ENCODE measurements at places on chromosomes 4 and X.

DNA sequence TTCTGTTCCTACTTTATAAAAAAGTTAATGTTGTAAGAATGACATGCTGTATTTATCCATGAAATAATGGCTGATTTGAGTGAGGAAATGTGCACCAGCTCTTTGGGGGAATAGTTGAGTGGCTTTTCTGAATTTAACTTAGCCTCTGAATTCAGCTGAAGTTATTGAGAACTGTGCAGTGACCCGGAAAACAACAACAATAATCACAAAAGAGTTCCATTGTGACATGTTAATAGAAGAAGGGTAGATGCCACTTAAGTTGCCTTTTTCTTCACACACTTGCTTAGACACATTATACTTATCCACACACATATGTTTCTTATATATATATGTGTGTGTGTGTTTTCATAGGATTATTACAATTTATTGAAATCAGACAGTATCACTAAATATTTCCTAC, 301.2 kb downstream of the BMPR1B start:
- DNase-seq = no peak

- DNase-seq = no peak
Measured at GRCh38 chr4:177351622-177352244, 42.1 kb downstream of the NEIL3 start.

- DNase-seq = no peak
Measured at GRCh38 chr4:6333301-6334202, 63.9 kb downstream of the WFS1 start.

DNA sequence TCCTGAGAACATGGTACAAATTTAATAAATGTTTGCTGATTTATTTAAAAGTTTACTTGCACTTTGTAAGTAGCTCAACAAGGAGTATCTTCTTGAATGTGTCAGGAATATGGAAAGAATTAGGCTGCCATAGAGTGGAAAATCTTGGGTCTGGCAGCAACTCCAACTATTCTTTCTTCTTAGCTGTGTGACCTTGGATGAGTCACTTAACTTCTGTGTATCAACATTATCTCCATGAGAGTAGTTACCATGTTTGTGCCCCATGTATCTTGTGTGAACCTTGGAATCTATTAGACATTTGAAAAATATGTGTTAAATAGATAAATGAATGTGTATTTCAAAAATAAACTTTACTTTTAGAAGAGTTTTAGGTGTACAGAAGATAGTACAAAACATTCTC, 348.8 kb downstream of the GBA3 start:
- no peak for DNase-seq

GRCh38 chrX:101203761-101204351, 15.7 kb upstream of the DRP2 start:
- no peak for DNase-seq

DNA sequence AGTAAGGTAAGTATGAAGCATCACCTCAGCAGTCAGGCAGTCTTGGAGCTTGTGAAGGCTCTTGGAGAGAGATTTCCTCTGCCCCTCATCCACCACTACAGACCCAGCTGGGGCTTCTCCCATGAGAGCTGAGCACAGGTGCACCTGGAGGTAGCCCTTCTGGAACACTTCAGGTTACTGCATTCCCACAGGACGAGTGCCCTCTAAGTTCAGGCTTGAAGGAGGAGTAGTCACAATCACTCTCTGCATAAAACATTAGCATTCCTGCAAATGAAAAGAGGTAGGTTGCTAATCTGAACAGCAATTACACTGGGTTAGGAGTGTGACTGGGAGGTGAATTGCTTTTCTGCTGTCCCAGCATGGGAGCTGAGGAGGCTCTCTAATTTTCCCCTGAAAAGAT, 308.8 kb downstream of the TEX13C start:
- DNase-seq = no peak

GRCh38 chrX:23483396-23483795, 148.7 kb downstream of the PTCHD1 start:
- no peak for DNase-seq

- no peak for DNase-seq
Measured at GRCh38 chr4:27248829-27249228, 388.2 kb downstream of the STIM2 start.

DNA sequence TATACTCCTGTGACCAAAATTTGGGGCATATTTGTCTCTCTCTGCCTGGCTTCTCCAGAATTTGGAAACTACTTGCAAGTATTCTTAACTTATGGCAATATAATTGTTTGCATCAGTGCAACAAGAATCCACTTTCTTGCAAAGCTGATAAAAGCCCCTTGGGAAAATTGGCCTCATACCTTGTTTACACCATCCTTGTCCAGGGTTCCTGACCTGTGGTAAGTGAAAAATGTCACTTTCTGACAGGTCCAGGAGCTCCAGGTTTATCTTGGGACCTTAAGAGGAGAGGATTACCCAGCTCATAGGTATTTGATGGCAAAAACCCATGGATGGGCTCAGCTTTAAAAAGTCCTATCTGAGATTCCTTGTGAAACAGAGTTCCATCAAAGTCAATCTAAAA, 29.3 kb upstream of the CXCL13 start:
- no peak for DNase-seq

- no peak for DNase-seq
Measured at GRCh38 chr4:144562019-144562705, 83.8 kb upstream of the HHIP start.

GRCh38 chr4:114249561-114249960, 270.1 kb upstream of the ARSJ start:
- DNase-seq = no peak

DNA sequence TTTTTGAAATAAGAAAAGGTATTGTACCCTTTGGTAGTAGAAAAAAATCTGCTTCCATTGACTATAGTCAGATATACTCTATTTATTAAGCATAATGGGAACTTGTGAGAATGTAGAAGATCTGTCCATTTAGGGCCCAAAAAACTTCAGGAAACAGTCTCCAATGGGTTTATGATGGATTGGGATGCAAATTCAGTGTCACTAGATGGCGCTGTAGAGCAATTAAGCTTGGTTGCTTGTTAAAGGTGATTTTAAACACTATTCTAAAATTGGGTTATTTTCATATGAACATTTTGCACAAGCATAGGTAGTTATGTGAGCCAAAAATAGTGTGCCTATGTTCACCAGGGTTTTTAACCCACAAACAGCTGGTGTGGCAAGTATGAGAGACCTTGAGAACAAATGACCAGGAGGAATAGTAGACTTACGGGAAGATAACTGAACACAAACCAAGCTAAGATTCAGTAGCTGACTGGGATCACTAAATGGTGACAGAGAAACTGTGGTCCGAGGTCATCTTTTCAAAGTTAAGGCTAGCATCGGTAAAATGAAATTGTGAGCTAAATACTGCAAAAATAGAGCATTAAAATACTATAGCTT, 80.3 kb upstream of the LSM6 start:
- peak; percentile 28 for DNase-seq

DNA sequence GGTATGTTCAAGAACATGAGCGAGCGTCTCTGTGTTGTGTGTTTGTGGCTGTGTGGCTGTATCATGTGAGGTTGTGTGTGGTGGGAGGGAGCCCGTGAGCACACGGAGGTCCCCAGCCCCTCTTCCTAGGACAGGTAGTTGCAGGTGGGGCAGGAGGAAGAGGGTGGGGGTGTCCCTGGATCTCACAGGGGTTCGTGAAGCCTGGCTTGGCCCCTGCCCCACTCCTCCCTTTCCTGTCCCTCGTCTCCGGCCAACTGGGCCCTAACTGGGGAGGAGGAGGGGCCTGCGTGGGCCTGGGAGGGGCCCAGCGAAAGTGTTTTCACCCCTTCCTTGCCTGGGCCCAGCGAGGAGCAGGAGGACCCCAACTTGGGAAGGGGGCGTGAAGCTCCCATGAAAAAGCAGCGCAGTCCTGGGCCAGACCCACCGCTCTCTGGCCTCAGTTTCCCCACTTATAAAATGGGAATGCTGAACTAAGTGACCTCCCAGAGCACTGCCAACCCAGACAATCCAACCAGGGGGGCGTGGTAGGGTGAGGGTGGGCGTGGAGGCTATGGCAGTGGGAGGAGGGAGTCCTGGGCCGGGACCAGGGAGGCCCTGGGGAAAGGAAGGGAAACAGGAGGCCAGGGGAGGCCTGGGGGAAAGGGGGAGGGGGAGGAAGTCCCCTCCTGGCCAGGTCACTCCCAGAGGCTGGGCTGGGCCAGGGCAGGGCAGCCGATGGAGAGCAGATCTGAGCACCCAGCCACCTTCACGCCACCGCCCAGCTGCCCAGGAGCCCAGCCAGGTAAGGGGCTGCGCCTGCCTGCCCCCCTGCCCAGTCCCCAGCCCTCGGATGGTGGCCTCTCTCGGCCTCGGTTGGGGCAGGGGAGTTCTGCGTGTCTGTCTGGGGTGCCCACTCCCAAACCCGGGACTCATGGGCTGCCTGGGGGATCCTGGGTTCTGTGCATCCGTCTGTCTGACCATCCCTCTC, at the start of gene AVPR2:
Gene AVPR2, plus strand, starts transcription at position 683 of the 967 bp plus-strand sequence. CDS start 473 bp downstream, outside the sequence.
- DNase-seq = no peak

GRCh38 chr4:136867465-136867864, 664.8 kb downstream of the PCDH18 start:
- no peak for DNase-seq

DNA sequence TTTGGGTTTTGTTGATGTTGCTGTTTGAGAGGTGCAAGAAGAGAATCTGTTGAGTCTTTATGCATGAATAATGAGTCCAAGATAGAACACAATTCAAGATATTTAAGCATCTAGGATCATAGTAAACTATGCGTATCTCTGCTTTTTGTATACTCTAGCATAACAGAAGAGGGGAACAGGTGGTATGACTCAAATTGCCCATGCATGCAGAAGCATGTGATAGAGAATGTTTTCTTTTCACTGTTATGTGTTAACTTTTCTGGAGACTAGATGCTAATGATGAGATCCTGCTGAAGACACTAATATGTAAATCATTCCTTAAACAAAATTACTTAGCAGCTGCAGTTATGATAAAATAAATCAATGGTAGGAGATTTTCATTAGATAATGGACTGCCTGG, 165.3 kb upstream of the FTHL17 start:
- DNase-seq = no peak

GRCh38 chr4:119310826-119311225, 11.1 kb downstream of the FABP2 start:
- DNase-seq = no peak

- no peak for DNase-seq
Measured at GRCh38 chr4:58136604-58137003, 1026.4 kb upstream of the IGFBP7 start.

DNA sequence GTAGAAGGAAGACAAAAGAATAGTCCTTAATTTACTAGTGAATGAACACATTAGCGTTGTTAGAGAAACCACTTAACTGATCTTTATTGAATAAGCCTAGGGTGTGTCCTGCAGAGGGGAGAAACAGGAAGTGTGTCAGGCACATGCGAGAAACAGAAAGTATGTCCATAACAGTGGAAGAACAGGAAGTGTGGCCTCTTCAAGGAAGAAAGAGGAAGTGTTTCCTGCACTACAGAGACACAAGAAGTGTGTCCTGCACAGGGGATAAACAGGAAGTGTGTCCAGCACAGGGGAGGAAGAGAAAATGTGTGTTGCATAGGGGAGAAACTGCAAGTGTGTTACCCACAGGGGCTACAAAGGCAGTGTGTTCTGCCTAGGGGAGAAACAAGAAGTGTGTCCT, 539.6 kb upstream of the PRKX start:
- peak; percentile 51 for DNase-seq

- no peak for DNase-seq
Measured at GRCh38 chr4:80237992-80238391, 28.5 kb upstream of the FGF5 start.

- DNase-seq = no peak
Measured at GRCh38 chr4:103075435-103075893, 1.1 kb downstream of the SLC9B2 start.

DNA sequence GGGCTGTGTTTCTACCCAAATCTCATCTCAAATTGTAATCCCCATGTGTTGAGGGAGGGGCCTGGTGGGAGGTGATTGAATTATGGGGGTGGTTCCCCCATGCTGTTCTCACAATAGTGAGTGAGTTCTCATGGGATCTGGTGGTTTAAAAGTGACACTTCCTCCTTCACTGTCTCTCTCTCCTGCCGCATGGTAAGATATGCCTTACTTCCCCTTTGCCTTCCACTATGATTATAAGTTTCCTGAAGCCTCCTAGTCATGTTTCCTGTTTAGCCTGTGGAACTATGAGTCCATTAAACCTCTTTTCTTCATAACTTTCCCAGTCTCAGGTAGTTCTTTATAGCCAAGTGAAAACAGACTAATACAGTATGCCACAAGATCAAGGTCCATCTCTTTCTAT, 70.0 kb upstream of the MSX1 start:
- DNase-seq = no peak

- DNase-seq = no peak
Measured at GRCh38 chr4:143253166-143253565, 68.4 kb downstream of the USP38 start.

GRCh38 chrX:41970419-41970818, 47.1 kb upstream of the CASK start:
- no peak for DNase-seq

DNA sequence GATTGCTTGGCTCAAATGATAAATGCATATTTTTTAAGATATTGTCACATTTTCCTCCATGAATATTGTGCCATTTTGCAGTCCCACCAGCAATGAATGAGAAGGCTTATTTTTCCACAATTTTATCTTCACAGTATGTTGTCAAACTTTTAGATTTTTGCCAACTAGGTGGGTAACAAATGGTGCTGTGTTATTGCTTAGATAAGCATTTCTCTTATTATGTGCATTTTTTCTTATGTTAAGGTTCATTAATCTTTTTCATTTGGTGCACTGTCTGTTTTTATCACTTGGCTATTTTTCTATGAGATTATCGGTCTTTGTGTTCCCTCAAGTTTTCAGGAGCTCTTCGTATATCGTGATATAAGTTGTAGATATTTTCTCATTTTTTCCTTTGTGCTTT, 13.4 kb upstream of the AFM start:
- no peak for DNase-seq

GRCh38 chr4:153936121-153936520, 147.2 kb upstream of the SFRP2 start:
- DNase-seq = no peak

- DNase-seq = peak; percentile 68
Measured at GRCh38 chr4:47373174-47373573, 90.3 kb downstream of the COMMD8 start.

DNA sequence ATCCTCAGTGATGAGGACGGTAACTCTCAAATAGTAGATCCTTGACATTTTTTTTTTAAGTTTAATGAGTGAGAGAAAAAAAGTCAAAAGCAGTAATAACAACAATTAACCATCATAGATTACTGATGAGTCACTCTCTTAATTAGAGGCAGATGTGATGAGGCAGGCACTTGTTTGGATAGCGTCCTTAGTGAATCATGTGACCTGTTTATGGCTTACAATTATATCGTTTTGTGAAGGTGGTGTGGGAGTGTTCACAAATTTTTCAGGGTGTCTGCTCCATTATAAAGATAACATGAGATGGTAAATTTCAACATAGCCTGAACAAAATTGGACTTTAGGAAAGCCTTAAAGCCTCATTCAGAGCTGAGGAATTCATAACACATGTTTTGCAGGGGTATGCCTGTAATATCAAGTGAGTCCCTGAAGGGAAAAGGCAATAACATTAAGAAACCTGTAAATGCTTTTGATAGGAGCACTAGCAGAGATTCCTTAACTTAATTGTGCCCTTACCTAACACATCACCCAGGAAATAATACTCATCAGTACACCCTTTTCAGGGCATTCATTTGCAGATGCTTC, 51.9 kb upstream of the XIAP start:
- no peak for DNase-seq
